ENCODE measurements at places on chromosomes 6 and 20.
A peak's percentile ranks its signal among the peaks of the same experiment; 100 is the strongest.

GRCh38 chr6:158763434-158764182, 55.6 kb downstream of the EZR start:
- DNase-seq = no peak

DNA sequence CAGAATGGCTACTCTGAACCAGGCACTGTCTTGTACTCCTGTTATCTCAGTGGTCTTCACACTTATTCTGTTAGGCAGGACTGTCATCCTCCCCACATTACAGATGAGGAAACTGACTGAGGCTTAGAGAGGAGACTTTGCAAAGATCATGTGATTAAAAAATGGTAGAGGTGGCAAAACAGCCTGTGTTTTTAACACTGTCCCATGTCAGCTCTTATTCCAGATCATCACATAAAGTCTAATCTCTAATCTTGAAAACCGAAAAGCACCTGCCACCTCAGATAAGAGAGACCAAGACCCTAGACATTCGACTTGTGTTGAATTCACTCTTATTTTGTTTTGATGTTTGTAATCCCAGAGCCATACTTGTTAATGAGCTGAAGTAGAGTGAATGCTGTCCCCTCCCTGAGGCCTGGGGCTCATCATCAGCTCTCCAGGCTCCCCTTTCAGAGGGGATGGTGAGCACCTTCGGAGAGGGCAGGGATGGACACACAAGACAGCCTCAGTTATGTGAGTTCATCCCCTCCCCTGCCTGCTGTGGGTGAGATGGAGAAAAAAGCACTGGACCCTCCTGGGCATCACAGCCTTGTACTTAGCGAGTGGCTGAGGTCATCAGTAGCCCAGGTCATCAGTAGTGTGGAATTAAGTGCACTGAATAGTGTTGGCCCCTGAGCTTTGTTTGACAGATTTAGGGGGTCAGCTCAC, 30.6 kb downstream of the MTHFD1L start:
- no peak for DNase-seq

DNA sequence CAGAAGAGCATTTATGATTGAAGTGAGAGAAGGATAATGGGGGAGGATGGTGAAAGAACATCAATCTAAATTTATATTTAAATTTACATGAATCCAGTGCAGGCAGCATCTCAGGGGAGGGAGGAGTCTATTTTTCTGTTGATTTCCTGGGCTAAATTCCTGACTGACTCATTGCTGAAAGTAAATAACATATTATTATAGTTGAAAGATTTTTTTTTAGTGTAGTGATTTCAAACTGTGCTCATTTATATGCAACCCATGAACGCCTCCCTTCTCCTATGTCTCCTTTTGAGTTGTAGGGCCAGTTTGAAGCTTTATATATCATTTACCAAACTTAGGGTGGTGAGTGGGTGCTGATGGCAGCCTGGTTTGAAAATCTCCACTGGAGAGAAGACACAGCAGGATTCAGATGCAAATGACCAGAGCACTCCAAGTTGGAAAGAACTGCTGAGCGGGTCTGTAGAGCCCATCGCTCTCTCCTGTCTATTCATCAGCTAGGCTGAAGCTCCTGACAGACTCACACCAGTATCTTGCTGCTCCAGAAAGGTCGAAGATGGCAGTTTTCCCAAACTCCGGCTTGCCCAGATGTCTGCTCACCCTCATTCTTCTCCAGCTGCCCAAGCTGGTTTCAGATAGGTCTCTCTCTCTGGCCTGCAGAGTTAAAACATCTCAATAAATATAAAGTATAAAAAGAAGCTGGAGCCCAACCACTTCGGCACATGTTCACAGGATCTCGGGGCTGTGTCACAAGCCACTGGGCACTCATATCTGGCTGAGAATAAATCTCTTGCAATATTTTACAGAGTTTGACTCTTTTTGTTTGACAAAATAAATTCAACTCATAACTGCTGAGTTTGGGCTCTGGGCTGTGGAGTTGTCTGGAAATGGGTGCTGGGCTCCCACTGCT, 18.3 kb downstream of the BTN2A1 start:
- no peak for DNase-seq

DNA sequence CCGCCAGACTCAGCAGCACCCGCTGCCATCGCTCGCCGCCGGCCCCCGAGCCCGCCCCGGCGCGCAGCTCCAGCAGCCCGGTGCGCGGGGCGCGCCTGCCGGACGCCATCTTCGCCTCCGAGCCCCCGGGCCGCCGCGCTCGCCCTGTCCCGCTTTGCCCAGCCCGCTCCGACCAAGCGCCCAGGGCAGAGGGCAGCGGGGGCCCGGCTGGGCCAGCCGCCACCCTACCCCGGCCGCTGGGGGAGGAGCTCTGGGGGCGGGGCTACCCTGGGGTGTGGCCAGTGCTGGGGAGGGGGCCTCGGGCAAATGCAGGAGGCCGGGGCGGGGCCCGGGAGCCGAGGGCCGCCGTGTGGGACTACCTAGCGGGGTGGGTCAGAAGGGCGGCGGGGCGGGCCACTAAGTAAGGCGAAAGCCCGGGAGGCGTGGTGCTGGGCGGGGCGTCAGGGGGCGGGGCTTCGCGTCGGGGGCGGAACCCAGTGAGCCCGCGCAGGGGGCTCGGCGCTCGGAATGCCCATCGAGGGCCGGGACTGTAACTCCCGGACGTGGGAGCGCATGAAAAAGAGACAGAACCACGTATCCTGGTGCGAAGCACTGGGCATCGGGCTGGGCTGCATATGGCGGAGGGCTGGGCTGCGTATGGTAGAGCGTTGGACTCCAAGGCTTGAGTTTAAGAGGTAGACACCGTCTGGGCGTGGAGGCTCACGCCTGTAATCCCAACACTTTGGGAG, at the start of gene SNTA1:
SNTA1 (minus strand) TSS at position 252 of the 728 bp plus-strand sequence; CDS start at position 109, 143 bp downstream.
- peak; percentile 85 for DNase-seq

- peak; percentile 83 for DNase-seq
Measured at GRCh38 chr6:31829633-31830283, 2.2 kb downstream of the HSPA1B start.

DNA sequence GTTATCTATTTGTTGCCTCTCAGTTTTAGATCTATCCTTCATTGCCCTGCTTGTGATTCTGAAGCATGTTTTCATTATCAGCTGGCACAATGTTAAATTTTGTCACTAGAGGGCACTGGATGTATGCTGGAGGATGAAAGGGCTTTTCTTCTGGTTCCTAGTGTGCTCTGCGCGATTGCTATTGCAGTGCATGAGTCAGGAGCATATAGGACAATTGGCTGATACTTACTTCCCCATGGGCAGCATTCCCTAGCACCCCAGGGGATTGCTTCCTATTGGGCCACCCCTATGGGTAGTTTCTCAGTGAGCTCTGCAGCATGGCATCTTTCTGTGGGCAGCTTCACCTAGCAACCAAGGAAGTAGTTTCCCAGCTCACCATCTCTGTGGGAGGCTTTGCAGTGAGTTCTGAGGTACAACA, 280.3 kb upstream of the SYNCRIP start:
- DNase-seq = peak; percentile 71

DNA sequence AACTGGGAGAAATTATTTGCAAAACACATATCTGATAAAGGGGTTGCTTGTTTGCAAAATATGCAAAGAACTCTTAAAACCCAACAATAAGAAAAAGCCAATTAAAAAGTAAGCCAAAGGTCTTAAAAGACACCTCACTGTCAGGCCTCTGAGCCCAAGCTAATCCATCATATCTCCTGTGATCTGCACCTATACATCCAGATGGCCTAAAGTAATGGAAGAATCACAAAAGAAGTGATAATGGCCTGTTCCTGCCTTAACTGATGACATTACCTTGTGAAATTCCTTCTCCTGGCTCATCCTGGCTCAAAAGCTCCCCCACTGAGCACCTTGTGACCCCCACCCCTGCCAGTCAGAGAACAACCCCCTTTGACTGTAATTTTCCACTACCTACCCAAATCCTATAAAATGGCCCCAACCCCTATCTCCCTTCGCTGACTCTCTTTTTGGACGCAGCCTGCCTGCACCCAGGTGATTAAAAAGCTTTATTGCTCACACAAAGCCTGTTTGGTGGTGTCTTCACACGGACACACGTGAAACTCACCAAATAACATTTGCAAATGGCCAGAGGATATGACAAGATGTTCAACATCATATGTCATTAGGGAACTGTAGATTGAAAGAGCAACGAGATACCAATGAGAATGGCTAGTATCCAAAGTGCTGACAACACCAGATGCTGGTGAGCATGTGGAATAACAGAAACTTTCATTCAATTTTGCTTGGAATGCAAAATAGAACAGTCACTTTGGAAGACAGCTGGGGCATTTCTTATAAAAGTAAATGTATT, 565.0 kb upstream of the ADGRB3 start:
- DNase-seq = no peak

DNA sequence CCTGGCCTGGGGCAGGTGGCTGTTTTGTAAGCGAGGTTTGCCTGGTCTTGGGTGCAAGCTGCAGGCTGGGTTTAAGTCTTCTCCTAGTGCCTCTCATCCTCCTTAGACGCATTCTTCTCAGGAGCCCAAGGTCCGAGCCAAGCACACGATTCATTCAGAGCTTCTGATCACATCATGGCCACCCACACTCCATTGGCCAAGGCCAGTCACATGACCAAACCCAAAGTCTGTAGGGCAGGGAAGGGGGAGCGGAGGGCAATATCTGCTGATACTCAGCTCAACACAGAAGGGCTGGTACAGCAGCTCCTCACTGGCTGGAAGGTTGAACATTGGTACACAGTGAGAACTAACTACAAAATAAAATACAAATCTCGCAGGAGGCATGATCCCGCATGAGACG, 177.2 kb upstream of the AFDN start:
- no peak for DNase-seq

DNA sequence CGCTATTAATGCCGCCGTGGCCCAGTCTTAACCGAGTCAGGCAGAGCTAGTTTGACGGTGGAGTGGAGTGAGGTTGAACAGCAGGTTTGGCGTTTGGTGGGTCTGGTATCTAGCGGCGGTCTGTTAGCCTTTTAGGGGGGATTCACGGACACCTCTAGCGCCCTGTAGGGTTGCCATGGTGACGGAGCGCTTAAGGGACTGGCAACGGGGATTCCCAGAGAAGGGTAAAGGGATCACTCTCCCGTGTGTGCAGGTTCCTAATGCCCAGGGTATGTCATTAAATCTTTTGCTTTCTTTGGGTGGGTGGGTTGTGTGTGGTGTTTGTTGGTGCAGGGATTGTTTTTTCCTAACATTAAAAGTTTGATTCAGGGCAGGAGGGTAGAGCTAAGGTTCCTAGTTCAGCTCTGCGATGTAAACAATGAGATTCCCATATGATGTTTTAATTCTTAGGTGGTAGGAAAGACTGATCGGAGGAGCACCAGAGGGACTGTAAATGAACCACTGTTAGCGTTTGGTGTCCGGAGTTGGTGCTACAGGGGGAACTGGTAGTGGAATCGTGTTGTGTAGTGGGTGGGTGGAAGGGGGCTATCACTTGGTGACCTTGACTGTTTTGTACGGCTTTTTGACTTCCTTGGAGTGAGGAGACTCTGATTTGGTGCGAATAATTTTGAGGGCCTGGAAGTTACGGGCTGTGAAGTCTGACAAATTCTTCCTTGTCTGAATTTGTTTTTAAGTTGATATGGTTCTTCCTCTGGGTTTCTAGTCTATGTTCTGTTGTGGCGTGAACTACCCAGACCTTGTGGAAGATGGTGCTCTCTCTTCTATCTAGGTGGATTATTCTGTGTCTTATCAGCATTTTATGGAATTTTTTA, 5.0 kb downstream of the BRD2 start:
- peak; percentile 69 for DNase-seq

DNA sequence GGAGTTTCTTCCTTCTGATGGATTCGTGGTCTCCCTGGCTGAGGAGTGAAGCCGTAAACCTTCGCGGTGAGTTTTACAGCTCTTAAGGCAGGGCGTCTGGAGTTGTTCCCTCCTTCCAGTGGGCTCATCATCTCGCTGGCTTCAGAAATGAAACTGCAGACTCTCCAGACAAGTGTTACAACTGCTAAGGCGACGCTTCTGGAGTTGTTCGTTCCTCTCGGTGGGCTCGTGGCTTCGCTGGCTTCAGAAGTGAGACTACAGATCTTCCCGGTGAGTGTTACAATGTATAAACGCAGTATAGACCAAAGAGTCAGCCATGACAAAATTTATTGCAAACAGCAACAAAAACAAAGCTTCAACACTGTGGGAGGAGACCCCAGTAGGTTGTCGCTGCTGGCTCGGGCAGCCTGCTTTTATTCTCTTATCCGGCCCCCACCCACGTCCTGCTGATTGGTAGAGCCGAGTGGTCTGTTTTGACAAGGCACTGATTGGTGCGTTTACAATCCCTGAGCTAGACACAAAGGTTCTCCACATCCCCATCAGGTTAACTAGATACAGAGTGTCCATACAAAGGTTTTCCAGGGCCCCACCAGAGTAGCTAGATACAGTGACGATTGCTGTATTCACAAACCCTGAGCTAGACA, 113.2 kb downstream of the GPX5 start:
- no peak for DNase-seq

GRCh38 chr6:77466055-77466450, 2.8 kb upstream of the HTR1B start:
- DNase-seq = no peak

DNA sequence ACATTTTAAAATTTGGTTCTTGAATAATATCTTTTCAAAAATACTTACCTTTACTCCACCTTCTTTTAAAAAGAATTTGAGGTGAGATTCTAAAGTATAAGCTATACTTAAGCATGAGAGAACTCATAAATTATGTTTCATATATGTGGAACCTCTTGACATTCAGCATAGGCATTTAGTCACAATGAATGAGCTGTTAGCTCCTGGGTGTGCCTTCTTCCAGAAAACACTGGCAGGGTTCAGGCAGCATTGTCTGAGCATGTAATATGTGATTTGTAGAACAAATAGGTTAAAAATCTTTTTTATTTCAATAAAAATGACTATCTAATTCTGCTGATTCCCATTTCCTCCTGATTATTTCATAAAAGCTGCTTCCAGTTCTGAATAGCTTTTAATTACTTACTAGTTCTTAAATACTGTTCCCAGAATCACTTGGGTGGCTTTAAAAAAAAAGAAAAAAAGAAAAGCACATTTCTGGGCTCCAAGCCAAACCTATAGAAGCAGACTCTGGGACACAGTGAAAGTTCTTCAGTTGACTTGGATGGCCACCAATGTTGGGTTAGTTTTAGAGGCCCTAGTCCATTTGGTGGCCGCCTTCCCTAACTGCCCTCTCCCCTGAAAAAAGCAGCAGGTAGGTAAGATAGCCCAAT, 20.2 kb downstream of the RNF8 start:
- DNase-seq = peak; percentile 8

- DNase-seq = no peak
Measured at GRCh38 chr6:48213076-48213788, 102.2 kb upstream of the PTCHD4 start.

- no peak for DNase-seq
Measured at GRCh38 chr6:79546186-79546585, 9.0 kb upstream of the LCA5 start.

GRCh38 chr6:69985180-69985579, 118.8 kb downstream of the COL19A1 start:
- DNase-seq = no peak

- no peak for DNase-seq
Measured at GRCh38 chr6:99530627-99531026, 15.4 kb upstream of the USP45 start.
